ENCODE measurements at places on chromosomes 5 and 9.

- DNase-seq = no peak
These were observed 23.8 kb upstream of the SLC46A2 start for GRCh38 chr9:112914524-112914923.

DNA sequence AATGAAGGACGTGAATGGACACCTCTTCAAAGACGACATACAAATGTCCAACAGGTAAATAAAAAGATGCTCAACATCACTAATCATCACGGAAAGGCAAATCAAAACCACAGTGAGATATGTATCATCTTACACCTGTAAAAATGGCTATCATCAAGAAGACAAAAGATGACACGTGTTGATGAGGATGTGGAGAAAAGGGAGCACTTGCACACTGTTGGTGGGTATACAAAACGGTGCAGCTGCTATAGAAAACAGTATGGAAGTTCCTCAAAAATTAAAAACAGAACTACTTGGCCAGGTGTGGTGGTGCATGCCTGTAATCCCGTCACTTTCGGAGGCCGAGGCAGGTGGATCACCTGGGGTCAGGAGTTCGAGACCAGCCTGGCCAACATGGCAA, 47.9 kb downstream of the STK10 start:
- no peak for DNase-seq

DNA sequence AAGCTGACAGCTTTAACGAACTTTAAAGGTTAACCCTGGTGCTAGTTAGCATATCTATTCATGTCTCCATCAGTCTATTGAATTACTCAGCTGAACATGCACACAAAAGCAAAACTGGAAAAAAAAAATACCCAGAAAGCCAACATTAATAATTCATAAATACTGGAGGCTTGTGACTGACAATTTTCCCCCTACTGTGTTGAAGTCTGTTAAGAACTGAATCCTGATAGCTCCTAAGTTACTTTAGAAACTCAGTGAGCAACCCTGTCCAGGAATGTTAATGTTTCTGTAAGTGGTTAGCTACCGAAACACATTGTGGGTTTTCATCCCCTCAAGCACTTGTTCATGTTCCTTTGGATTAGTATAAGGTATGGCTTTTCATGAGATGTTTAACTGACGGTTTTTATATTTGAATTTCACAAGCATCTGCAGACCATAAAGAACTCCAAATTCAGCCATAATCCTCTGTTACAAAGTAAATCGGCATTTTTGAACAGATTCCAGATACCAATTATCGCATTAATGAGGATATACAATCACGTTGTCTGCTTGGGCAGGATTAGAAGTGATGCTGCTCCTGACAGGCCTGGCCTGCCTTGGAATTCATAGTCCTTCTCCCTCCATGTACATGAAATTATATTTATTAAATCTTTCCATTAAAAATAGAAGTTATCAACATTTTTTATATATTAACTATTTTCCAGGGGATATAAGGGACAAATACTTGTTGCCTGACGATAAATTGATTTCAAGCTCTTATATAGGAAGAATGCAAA, 331.2 kb downstream of the TLE4 start:
- no peak for DNase-seq

DNA sequence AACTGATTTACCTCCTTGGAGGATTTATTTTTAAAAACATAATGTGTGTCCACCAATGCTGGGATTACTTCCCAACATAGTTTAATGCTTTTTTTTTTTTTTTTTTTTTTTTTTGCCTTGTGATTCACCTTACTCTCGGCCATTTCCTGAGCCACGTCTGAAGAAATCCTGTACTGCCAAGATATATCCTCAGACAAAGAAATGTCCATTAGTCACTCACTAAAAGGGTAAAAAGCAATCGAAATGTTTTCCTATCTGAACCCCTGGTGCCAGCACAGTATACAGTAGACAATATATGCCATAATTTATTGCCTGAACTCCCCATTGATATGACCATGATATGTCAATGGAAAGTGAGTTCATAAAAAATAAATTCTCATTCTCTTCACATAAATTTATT, 344.1 kb downstream of the BNC2 start:
- DNase-seq = no peak

DNA sequence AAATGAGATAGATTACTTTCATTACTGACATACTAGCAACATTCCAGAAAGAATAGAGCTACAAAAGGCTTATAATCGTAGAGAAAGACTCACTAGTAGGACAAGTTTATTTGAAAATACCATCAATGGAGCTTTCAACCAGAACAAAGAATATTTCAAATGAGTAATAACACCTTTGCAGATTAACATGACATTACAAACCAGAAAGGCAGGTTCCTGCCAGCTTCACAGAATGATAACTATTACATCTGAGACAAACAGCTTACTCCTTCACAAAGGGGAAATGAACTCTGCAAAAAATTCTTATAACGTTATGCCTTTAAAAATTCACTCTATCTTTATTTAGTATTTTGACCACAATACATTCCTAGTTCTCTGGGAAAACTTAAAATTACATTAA, 103.1 kb downstream of the EPB41L4A start:
- no peak for DNase-seq

DNA sequence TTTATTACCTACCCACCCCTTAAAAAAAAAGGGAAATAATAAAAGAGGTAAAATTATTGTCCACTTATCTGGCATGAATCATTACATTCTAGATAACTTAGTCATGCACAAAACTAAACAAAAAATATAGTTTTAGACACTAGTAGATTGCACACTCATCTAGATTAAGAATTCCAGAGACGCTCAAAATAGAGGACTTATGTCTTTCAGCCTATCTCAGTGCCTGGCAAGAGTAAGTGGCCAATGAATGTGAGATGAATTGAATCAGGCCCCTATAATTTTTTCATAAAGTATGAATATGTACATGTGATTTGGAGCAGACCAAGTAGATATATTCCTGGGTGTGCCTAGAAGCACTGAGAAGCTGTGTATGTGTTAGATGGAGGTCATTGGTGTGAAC, 2.0 kb upstream of the RXFP3 start:
- DNase-seq = no peak

- DNase-seq = no peak
These were observed 1373.7 kb upstream of the DMAC1 start for GRCh38 chr9:9173264-9173663.

DNA sequence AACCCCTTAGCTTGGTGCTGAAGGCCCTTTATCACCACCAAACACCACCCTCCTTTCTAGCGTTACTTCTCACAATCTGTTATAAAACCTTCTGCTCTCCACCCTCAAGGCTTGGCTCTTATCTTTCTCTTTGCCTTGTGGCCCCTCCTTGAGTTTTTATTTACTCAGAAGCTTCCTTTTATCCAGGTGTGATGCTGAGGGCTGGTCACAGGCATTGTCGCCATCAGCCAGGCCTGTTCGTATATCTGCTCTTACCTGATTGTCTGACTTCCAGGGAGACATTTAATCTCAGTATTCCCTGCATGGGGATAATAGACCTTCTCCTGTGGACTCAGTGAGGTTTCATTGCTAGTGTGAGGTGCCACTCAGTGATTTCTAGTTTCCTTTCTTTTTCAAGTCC, 34.2 kb downstream of the MEGF10 start:
- DNase-seq = no peak

- no peak for DNase-seq
These were observed 58.8 kb upstream of the RAI14 start for GRCh38 chr5:34597034-34598027.

DNA sequence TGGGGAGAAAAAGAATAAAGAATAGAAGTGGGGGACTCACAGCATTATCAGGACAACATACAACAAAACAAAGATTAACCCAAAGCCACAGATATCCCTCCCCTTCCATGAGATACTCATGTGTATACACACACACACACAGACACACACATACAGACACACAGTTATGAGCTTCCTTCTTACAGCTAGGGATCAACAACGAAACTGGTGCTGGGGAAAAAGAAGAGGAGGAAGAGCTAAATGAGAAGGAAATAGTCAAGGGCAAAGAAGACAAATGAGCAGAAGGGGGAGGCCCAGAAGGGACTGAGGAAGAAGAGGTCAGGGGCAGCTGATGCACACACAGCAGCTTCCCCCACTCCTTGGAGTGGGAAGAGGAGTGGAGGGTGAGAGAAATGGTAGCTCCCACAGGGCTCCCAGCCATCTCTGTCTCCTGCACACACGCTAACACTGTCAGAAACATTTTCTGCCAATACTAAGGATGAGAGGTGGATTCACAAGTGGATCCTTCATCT, 66.2 kb downstream of the SIL1 start:
- DNase-seq = no peak

DNA sequence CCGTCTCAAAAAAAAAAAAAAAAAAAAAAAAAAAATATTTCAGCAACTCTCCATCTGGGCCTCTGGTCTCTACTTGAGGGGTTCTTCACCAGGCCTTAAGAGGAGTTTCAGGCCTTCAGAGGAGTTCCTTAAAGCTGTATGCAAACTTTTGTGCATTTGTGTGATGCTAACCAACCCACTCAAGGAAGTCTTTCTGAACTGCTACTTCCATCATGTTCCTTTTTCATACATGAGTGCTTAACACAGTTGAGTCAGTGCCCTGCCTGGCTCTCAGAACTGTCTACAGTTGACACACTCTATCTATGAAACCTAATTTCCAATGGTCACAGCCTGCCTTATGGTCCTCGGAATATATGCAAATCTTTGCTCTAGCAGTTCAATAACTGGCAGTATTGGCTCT, 146.5 kb downstream of the MEF2C start:
- no peak for DNase-seq

DNA sequence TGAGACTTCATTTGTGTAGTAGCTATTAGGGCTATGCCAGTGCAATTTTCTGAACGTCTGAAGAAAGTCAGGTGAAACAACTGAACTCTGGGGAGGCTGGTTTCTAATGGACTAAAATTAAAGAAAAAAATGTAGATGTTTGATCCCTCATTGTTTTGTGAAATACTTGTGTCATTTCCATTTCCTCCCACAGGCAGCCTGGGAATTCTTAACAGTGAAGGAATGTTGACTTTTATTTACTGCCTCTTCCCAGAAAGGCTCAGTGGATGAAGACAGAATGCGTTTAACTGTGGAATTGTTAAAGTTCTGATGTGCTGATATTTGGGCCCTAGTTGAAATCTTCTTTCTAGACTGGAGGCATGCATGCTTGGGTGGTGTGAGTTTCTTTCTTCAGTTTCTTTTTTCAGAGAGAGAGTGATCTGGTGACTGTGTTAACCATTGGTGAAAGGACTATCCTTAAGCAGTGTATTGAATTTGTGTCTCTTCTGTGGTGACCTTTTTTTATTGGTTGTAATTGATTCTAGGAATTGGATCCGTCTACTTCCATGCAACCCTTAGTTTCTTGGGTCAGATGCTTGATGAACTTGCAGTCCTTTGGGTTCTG, 15.5 kb downstream of the ACER2 start:
- no peak for DNase-seq

DNA sequence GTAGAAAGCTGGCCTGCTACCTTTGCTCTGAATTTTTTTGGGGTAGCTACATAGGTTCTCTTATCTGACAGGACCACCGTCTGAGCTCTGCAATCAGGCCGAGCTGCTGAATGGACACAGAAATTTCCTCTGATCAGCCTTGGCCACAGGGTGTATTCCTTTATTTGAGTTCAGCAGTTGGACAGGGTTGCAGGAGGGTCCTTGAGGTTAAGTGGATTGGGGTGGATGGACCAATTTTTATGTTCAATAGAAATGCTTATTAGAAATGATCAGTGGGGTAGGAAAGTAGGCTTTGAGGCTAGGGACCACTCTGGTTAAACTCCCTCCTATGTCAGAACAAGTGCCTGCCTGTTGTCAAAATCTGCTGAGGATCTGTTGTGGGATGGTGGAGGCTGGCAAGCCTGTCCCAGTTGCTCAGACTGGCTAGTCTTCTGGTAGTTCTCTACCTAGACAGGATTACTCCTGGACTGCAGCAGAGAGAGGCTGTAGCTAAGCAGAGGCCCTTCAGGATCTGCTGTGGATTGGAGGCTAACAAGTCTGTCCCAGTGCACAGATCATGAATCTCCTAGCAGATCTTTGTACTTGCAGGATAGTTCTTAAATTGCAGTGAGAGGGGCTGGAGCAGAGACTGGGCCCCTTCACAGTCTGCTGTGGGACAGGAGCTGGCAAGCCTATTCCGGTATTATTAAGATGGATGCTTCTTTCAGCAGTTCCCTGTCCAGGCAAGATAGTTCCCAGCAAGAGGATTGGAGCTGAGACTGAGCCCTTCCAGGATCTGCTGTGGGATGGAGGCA, 18.0 kb downstream of the XRCC4 start:
- DNase-seq = no peak

DNA sequence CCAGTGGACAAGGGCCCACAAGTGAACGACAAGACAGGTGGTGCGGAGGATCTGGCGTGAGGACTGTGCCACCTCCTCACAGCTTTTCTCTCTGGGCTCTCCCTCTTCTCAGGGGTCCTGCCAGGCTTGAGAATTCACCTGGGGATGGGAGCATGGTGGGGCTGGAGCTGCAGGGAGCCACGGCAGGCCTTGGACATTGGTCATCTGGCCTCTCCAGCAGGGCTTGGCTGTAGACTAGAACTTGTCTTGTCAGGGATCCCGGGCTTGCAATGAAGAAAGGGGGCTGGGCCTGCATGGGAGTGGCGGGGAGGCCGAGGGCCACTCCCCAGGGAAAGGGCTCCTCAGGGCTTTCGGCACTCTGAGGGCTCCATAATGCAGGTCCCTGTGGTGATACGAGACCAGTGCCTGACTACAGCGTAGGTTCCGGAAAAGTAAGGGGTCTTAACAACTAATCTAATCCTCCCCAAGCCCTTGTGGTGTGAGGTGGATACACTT, 126.7 kb downstream of the MACROH2A1 start:
- DNase-seq = no peak

- no peak for DNase-seq
These were observed 83.7 kb downstream of the TMEM215 start for GRCh38 chr9:32867026-32867425.

DNA sequence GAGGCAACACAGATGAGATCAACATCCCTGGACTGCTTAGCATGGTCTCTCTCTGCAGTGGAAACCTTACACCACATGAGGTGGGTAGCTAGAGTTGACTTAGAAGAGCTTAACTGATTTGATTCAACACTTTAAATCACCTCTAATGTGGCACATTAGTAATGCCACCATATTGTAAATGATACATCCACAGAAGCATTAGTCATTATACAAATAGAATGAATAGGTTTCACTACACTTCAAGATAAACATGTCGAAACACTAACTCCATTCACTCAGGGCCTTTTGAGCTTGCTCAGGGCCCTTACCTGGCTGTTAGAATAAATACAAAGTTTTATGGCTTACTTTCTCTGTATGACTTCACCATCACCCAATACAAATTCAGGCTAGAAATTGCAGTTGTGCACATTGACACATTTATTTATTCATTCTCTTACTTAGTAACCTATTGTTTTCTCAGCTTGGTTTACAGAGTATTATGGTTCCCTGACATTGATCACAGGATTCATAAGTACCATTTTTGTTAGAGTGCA, 9.3 kb upstream of the SMAD5 start:
- DNase-seq = no peak

DNA sequence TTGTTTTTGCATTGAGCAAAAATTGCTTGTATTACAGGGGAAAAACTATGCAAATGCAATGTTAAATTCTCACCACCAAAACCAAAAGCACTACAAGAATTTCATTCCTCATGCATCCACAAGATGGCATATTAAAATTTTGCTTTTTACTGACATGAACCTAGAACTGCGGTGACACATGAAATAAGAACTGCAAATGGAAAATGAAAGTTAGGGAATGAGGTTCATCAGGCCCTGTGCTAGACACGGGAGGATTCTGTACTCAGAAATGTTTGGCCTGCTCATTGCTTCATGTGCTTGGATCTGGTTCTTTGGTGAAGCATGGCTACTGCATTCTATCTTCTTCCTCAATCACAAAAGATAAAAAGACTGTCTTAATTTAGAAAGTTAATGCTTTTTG, 9.1 kb upstream of the RFK start:
- DNase-seq = no peak
